Amniotic stem cell (primary cell): ENCODE measurements at places on chromosomes 2 and 18.

- DNase-seq: no peak
These were observed 70.8 kb upstream of the SLC1A4 start for GRCh38 chr2:64918220-64918886.

- peak; percentile 48 for DNase-seq
These were observed 336.2 kb downstream of the ZEB2 start for GRCh38 chr2:144183727-144184126.

- no peak for DNase-seq
These were observed 16.9 kb upstream of the ALMS1 start for GRCh38 chr2:73368781-73369180.

DNA sequence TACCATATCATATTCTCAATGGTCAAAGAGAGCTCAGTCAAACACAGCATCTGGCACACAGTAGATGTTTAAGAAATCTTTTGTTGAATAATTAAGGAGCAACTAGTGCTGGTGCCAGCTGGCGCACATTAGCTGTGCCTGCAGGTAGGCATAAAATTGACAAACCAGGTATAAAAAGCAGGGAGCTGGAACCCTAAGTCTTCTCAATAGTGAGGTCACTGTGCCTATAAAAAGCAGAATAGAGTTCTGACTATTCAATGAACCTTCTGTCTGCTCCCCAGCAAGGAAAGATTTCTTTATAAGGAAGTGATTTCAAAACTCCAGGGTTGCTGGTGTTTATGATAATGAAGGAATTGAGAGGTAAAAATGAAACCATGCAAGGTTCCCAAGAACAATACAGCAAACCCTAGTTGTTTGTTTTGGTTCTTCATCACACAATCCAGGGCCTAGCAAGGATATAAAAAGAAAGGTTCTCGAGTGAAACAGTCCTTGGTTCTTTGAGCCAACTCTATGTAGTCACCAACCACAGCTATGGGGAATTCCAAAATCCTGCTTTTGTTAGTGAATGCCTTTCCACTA lies 76.1 kb downstream of the THADA start:
- peak; percentile 77 for DNase-seq

- DNase-seq: no peak
These were observed 45.3 kb downstream of the IMPA2 start for GRCh38 chr18:12026562-12026961.
